Activated naive CD8-positive, alpha-beta T cell treated with anti-CD3 and anti-CD28 coated beads, Interleukin-2, amount 10 ng/mL, durations not matched to agents 7 days and 5 days (primary cell): ENCODE measurements at places on chromosomes 4 and X.

GRCh38 chr4:41568363-41568762 is 30.4 kb downstream of the LIMCH1 start:
- DNase-seq, result no peak

- DNase-seq, result no peak
Measured at GRCh38 chrX:130771648-130772047, 131.4 kb downstream of the ENOX2 start.

GRCh38 chrX:124433186-124433585 is 86.8 kb downstream of the SH2D1A start:
- no peak for DNase-seq

GRCh38 chr4:121932212-121932974 is 19.5 kb downstream of the TRPC3 start:
- DNase-seq, result no peak

GRCh38 chr4:113623274-113623894 is 138.2 kb downstream of the CAMK2D start:
- DNase-seq, result no peak

DNA sequence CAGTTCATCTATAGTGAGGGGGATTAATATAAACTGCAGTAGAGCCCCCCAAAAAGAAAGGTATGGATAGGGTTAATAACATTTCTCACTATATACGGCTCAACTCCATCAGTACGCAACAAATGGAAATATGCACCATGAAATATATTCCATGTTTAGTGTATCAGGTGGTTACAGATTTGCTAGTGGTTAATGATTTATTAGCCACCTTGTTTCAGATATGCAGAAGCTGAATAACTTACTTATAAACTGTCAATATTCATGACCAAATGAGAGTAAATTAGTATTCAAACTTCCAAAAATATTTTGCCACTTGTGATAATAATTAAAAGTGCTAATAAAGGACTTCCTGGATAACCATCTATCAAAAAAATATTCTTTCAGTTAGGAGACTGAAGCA is 14.8 kb downstream of the AMTN start:
- no peak for DNase-seq

DNA sequence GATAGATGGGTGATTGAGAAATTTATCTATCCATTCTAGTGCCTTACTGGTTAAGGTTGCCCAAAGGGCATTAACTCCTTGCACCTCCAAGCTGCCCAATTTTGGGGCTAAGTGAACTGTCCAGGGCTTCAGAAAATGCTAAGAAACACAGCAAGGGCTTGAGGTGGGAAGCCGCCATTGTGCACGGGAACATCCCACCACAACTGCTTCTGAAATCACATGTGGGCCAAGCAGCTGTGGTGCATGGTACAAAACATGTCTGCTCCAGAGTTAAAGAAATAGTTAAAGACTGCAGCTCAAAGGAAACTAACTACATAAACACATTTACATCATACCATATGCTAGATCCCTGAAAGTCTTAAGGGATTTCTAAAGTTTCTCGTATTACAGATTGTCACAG is 144.3 kb upstream of the NDST3 start:
- DNase-seq, result no peak

DNA sequence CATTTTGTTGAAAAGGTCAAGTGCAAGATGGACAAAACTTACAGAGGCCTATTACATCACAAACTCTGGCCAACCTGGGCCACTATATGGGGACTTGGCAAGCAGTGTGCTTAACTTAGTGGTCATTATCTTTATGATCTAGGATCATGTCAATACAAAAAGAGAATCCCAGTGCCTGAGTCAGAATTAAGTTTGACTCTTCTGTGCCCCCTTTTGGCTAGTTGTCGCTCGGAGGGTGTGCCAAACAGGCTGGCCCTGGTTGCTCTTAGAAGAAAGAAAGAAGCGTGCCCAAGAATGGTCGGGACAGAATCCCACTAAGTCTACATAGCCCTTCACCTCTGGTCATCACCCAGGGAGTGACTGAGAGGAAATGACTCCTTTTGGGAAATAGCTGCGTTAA is 100.1 kb downstream of the EIF4E start:
- DNase-seq, result peak; percentile 29

GRCh38 chrX:154515090-154515965 is 704 bp downstream of the FAM3A start:
- DNase-seq, result peak; percentile 39

GRCh38 chrX:12360986-12361598 is 222.8 kb downstream of the FRMPD4 start:
- no peak for DNase-seq

DNA sequence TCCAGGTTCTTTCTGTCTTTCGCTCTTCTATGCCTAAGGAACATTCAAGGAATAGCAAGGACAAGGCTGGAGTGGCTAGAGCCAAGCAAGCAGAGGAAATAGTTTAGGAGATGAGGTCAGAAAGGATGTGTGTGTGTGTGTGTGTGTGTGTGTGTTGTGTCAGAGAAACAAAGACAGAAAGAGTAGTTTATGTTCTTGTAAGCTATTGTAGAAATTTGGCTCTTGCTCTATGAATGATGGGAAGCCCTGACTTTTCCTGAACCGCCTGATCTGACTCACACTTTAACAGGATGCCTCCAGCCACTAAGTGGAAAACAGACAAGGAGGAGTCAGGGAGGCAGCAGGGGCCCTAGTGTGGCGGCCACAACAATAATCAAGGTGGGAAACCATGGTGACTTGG is 39.7 kb downstream of the LGI2 start:
- DNase-seq, result no peak

GRCh38 chr4:124414276-124415040 is 298.1 kb downstream of the ANKRD50 start:
- no peak for DNase-seq

DNA sequence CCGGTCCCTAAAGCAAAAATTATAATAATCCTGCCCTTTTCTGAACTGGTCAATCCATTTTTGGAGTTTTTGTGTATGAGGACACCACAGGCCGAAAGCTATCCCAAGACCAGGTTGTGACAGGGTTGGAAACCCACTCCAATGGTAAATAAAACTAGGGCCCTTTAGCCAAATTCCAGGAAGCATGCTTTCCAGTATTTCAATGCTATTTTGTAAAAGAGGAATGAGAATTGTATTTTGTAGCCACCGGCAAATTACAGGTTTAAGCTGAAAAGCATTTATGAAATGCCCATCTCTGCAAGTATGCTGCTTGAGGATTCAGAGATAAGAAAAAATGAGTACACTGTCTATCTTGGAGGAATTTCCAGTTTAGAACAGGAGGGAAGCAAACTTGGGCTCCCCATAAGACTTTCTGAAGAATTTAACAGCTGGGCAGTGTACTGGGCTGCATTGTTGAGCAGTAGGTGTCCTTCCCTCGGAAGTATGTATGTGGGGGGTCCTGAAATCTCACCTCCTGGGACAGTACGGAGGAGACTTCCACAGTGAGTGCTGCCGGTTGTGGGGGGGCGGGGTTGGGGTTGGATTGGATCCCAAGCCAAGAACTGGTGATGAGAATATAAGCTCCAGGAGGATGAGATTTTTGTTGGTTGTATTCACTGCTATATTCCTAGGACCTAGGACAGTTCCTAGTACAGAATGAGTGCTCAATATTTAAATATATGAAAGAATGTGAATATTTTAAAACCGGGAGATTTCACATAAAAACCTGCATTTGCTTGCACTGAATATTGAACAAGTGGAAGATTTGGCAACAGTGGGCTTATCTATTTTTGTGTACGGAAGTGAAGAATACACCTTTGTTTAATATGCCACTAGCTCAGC is 26.8 kb downstream of the OCIAD2 start:
- DNase-seq, result no peak

GRCh38 chr4:83109480-83110222 is 4.9 kb downstream of the PLAC8 start:
- DNase-seq, result peak; percentile 72

DNA sequence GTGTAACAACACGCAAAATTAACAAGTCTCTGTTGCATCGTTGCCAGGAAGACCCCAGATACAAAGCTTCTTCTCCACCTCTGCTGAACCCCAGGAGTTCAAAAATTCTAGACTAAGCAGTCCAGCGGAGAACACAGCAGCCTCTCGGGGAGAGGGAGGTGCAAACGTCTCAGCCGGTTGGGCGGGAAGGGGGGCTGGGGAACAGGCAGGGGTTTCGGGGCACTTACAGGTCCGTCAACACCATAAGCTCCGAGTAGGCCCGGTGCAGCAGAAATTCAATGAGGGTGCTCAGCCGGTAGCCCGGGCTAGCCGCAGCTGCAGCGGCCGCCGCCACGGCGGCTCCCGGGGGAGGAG is 394 bp downstream of the MED14 start:
- DNase-seq, result no peak

DNA sequence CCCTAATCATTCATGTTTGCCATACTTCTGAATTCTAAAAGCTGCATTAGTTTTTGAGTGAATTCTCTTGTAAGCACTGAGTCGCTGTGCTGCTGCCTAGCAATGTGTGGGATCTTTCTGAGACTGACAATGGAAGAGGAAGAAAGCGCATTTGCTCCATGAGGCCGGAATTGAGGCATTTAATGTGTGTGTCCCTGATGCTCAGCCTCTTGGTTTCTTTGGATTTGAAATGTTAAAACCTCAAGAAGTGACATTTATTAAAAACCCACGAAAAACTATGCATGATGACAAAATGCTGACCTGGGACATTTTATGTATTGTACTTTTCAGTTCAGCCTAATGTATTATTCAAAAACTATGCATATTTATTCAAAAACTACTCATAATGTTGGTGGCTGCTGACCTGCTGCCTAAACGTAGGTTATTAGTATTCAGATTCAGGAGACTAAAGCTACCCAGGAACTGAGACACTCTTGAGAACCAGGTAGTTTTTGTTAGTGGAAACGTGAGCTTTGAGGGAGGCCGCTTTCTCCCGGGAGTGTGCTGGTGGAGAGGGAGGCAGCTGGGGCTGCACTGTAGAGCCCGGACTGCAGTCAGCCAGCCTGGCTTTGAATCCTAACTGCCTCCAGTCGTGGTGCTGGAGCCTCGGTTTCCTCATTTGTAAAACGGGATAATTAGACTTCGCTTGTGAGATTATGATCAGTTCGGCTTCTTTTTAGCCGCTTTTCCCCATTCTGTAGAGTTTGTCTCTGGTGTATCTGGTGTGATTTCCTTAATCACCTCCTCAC is 11.3 kb downstream of the RGS12 start:
- DNase-seq, result no peak

DNA sequence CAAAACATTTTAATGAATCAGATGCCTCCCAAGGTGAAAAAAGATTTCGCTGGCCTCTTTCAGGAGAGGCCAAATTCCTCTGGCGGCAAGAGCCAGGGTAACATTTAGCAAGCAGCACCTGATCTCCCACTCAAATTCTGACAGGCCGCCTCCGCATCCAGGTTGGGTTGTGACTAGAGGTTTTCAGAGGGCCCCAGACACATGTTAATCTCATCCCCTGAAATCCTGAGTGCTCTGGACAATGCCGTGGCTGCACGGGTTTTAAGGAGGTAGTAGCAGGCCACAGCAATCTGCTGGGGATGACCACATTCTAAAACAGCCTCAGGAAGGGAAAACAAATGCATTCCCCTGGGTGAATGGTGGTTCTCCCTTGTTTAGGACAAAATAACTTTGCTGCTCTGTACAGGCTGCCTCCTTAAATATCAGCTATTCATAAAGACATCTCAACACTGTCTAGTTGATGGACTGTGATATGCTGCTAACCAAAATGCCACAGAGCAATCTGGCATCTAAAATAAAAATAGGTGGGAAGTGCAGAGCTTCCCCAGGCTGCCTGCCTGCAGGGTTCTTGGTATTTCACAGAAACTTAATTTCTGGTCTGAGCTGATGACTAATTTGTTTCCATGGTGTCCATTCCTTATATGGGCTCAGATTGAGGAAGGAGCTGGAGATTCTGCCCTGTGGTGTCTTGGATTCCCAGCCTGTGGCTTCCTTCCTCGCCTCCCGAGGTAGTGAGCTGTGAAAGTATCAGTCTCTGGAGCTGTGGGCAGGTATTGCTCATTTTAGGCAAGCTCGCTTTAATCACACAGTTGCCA is 202.0 kb downstream of the DCLK2 start:
- no peak for DNase-seq

GRCh38 chrX:103651151-103651773 is 22.5 kb downstream of the TCEAL1 start:
- no peak for DNase-seq

- peak; percentile 16 for DNase-seq
Measured at GRCh38 chr4:1447676-1448588, 41.7 kb upstream of the NKX1-1 start.

- DNase-seq, result no peak
Measured at GRCh38 chrX:8679550-8679949, 52.4 kb downstream of the ANOS1 start.

- no peak for DNase-seq
Measured at GRCh38 chr4:10321931-10322330, 135.3 kb downstream of the ZNF518B start.

GRCh38 chrX:53599781-53600396 is 86.6 kb downstream of the HUWE1 start:
- DNase-seq, result no peak

DNA sequence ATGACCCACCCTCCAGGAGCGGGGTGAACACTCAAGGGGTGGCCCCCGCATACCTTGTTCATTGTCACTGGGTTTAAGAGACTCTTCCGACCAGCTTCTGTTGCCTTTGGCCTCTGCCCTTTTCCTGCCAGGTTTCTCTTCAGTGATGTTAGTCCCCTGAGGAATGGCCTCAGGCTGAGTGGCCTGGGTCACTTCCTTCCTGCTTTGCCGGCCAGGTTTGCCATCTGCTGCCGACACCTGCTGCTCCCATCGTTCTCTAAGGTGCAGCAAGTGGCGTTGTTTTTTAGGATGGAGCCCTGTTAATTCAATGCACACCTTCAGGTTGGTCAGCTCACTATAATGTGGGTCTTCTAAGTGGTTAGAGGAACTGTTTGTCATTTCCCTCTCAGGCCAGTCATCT is 34.2 kb downstream of the BCOR start:
- no peak for DNase-seq

DNA sequence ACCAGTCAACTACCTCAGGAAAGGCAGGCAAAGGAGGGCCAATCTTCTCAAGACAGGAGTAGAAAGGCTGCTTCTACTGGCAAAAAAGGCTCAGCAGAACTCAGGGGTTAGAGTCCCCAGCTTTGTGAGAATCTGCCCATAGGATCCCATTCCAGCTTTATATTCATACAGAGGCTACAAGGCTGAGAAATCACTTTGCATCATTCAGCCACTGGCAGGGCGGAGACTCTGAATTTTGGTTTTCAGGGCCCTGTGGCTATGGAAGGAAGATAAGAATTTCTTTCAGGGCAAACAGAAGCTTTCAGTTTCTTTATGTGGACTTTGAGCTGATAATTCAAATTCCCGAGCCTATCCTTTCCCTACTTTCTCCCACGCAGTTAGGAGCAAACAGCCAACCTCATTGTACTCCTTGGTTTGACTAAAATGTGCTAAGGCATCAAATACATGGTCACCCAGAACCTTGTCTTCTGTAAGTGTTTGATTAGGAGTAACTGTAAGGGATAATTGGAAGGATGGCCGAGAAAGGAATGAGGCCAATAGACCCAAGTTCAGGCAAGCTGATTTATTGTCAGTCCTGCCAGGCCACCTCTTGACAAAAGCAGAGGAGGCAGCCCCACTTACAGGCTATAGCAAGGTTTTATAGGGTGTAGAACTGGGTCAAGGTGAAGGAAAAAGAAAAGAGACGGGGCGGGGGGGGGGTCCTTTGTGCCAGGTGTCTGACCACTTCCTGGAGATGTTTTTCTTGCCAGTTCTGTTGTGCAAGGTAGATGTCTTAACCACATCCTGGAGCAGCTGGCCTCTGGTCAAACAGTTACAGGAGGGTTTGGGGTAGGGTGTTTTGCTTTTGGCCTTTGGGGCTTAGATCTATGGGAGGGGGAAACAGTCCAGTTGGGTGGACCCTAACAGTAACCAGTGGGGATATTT is 165.3 kb upstream of the PPP1R2C start:
- peak; percentile 29 for DNase-seq
